AG10803 (cell line): ENCODE measurements at places on chromosomes 16 and 17.
A peak's percentile ranks its signal among the peaks of the same experiment; 100 is the strongest.

DNA sequence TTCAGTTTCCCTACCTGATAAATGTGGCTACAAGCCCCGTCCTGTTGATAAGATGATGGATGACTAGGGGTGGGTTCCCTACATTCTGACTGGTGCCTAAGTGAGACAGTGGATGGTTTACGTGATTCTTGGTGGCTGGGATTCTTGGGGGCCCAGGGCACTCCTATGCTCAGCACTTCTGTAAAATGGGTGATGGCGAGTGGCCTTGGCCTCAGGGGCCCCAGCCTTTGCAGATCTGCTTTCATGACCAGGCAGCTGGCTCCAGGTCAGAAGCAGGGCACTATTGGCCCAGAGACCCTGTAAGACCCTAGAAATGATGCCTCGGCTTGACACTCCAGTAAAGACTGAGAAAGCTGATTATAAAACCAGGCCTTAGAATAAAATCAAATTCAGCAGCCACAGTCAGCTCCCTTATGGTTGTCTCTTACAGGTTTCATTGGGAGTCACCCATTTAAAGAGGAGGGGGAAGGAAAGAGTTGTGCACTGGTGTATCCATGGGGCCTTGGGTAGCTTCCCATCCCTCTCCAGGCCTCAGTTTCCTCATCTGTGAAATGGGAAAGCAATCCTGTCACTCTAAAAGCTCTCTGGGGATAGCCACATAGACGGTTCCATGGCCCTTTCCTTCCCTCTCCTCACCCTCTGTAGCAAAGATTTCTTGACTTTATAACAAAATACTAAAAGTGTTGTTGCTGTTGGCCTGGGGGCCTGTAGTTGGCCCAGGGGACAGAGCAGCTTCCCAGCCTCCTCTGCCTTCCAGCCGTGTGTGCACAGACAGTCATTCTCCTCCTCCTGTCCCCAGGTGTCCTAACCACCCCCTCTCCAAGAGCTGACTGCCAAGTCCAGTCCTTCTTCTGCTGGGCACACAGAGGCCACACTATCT, 1.2 kb downstream of the SNX20 start:
- DNase-seq, result no peak

DNA sequence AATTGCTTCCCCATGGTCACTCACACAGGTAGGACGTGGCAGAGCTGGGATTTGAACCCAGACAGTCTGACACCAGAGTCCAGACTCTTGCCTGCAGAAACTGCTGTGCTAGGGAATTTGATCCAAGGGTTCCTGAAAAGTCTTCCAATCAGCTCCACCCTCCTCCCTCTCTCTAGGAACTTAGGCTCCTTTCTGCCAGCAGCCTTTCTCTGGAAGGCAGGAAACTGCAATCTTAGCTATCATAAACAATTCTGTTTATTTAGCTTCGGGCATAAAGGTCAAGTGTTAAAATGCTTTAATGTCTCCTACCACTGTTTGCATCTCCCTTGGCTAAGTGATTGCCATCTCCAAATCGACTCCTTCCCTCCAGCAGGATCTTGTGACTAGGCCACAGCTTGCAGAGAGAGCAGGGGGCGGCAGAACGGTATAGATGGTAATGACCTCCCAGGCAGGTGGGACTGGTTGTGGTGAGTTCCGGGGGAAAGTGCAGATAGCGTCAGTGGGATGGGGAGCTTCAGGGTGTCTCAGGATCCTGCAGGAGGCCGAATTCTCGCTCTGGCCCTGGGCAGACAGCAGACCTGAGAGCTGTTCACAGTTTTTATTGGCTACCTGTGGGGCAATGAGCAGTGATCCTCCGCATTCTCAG, 882.4 kb upstream of the EEF2KMT start:
- no peak for DNase-seq

- DNase-seq, result no peak
Measured at GRCh38 chr16:77271532-77272426, 72.6 kb downstream of the SYCE1L start.

GRCh38 chr17:78797691-78798585, 15.9 kb upstream of the CYTH1 start:
- DNase-seq, result no peak

DNA sequence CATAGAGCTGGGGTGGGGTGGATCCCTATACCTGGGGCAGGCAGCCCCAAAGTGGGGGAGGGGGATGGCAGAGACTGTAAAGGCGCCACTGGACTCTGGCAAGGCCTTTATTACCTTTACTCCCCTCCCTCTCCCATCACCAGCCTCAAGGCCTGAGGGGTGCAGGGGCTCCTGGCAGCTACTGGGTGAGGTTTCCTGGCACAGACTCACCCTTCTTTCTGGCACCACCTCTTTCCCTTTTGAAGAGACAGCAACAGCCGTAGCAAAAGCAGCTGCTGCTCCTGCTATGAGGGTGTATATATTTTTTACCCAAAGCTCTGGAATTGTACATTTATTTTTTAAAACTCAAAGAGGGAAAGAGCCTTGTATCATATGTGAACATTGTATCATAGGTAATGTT, 17.6 kb downstream of the RAPGEFL1 start:
- DNase-seq, result no peak

DNA sequence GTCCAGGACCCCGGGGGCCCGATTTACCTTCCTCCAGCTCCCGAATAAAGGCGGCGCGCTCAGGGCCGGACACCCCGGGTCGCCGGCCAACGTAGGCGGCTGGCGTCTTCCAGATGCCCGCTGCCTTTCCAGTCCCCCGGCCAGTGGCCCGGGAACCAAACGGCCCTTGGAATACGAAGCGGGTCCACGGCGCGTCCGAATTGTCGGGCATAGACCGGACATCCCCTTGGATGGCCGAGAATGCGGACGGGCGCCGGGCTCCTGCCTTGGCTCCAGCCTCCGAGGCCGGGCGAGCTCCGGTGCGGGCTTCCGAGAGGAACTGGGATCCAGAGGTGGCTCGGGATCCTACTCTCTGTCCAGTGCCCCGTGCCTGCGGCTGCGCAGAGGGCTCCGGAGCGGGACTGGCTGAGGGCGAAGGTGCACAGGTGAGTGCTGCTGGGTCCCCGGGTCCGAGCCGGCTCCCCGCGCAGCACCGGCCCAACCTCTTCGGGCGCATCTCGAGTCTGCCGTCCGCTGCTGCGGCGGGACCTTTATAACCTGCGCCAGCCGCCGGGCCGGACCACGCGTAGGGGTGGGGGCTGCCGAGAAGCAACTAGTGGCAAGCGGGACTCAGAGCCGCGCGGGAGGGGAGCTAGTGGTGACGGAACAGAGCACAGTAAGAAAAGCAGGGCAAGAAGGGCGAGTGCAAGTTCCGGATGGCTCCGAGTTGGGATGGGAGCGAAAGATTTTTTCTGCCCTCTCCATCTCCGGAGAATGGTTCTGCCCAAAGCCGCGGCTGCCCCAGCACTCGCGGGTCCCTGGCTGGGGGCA, at the start of gene HAP1:
Gene HAP1 (minus strand): TSS at position 505 of the 810 bp plus-strand sequence. CDS start 9 bp downstream, at position 496.
- no peak for DNase-seq

DNA sequence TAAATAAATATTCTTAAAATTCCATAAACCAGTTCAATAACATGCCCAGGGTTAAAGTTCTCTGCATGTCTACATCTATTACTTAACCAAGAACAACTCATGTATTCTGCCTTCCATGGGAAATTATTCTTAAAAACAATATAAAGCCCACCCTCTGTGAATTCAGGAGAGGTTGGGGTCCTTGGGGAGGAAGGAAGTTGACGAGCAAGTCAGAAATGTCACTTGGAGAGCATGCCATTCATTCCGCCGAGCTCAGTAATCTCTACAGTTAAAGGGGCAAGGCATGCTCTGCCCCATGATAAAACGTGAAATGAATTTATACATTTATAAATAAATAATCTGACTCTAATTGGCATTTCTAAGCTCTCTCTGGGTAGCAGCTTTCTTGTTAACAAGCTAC, 405.1 kb downstream of the TOX3 start:
- no peak for DNase-seq

DNA sequence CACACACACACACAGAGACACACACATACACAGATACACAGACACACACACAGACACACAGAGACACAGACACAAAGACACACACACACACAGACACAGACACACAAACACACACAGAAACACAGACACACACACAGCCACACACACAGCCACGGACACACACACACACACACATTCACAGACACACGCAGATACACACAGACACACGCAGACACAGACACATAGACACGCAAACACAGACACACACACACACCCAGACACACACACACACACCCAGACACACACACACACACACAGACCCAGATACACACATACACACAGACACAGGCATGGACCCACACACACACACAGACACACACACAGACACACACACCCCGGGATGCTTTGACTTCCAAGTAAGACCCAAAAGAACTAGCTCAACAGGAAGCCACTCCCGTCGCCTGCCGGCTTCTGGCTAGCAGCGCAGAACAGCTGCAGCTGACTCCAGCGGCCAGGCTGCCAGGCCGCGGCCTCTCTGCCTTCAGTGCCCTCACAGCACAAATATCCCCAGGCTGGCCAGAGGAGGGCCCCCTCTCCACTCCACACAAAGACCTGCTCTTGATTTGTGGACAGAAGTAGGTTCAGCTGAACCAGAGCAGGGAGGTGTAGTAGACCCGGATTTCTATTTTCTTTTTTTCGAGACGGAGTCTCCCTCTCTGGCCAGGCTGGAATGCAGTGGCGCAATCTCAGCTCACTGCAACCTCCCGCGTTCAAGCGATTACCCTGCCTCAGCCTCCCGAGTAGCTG, 6.0 kb upstream of the CHRNE start:
- DNase-seq, result peak; percentile 96

DNA sequence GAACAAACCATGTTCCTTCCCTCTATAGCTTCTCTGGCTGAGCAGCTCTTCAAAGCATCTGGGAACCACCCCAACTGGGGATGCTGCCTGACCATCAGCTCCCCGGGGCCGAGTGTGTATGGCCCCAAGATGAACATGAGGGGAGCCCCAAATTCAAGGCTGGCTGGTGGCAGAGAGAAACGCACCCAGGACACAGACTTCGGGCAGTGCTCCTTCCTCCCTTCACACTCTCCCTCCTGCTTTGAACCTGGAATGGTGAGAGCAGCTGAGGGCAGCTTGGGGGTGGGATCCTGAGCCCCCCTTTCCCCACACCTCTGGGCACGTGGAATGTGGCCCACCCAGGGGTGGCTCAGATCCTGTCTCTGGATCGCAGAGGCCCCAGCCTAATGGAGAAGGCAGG, 17.2 kb downstream of the TLE7 start:
- DNase-seq, result no peak

DNA sequence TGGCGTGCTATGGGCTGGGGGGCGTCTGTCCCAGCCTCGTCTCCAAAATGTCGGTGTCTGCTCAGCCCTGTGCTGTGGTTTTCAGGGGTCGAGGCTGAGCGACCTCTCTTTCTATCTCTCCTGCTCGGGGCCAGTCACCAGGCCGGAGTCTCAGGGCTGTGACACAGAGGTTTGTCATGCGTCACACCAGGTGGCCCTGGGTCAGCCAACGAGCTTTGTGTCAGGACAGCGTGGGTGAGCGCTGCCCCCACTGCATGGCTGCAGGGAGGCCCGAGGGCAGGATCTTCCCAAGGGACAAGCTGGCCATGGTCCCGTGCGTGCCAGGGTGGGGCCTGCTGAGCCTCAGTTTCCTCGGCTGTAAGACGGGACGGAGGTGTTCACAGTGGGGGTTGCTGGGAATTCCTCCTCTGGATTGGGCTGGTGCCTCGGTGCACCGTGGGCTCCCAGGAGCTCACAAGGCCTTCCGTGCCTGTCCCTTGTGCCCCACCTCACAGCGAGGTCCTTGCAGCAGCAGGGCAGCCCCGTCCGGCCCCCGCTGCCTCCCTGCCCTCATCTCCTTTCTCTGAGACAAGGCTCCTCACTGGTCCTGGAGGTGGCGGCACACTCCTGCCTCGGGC, 50.5 kb downstream of the CBFA2T3 start:
- no peak for DNase-seq
